Cardiac muscle cell (in vitro differentiated cells and primary cell): ENCODE measurements at places on chromosomes 4 and X. TPM values are rescaled to one million over a fixed set of nuclear protein-coding genes. Genes with fewer than 3 reads are reported as not detected.
A peak's percentile ranks its signal among the peaks of the same experiment; 100 is the strongest.

GRCh38 chr4:24089851-24090534, 200.1 kb upstream of the PPARGC1A start:
- H3K4me3 ChIP-seq, result no peak overlapping the region
- no peak for DNase-seq
- H3K27ac ChIP-seq, result no peak overlapping the region
- no peaks in the 10 kb centered on the region for H3K4me1 ChIP-seq

PACRGL gene
- polyA plus RNA-seq, result 9.5 and 9.8 TPM in 2 replicates

ACOX3 gene
- 19.1 and 31.0 TPM in 2 replicates for polyA plus RNA-seq

DUX4 gene
- polyA plus RNA-seq, result 0.12 TPM in 1 of 2 replicates, not detected in the other

- H3K27me3 ChIP-seq, result no peaks in the 10 kb centered on the region
- peaks cover 4% of the 10 kb centered on the region for H3K4me1 ChIP-seq
- H3K36me3 ChIP-seq, result no peaks in the 10 kb centered on the region
- no peak overlapping the region for H3K4me3 ChIP-seq
- H3K27ac ChIP-seq, result no peak overlapping the region
Measured at GRCh38 chr4:108536577-108536976, 83.8 kb upstream of the RPL34 start.

GRCh38 chr4:121717680-121718237, 21.0 kb upstream of the ANXA5 start:
- H3K27ac ChIP-seq, result no peak overlapping the region
- no peaks in the 10 kb centered on the region for H3K36me3 ChIP-seq
- no peaks in the 10 kb centered on the region for H3K27me3 ChIP-seq
- H3K4me1 ChIP-seq, result no peaks in the 10 kb centered on the region

FAM9B gene
- polyA plus RNA-seq, result not detected in 2 replicates

- H3K27ac ChIP-seq, result no peak overlapping the region
- H3K27me3 ChIP-seq, result no peaks in the 10 kb centered on the region
- DNase-seq, result no peak
- H3K36me3 ChIP-seq, result no peaks in the 10 kb centered on the region
- no peak overlapping the region for H3K4me3 ChIP-seq
Measured at GRCh38 chr4:187069398-187069797, 345.7 kb upstream of the FAT1 start.

DNA sequence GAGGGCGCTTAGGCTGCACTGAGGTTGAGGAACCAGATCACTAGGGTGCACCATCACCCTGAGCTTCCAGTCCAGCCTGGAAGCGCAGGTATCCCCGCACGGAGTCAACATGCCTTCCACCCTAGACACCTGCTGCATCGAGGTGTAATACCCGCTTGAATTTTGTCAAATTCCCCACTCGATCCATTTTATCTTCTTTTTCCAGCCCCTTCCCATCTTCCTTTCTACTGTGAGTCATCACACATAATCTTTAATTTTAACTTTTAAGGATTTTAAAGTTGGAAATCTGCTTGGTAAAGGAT, 821 bp downstream of the PLK4 start:
- peak overlapping the region; percentile 74 for H3K4me3 ChIP-seq
- no peak overlapping the region for H3K27ac ChIP-seq
- H3K27me3 ChIP-seq, result no peaks in the 10 kb centered on the region
- H3K36me3 ChIP-seq, result peaks cover 6% of the 10 kb centered on the region

RASL11B gene
- polyA plus RNA-seq, result 74.1 and 81.0 TPM in 2 replicates

DNA sequence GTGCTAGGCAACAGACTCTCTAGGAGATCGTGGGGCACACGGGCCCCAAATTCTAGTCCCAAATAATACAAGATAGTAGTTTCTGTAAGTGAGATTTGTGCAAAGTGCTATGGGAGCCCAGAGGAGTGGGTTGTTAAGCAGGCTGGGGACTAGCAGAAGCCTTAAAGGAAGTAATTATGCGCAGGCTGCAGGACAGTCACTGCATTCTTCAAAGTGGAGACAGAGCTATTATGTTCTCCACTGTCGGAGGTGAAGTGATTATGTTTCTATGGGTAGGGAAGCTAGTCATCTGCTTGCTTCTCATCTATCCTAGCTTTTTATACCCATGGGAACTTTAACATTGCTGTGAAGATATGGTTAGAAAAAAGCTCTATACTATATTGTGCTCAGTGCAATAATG, 154.2 kb downstream of the CPE start:
- no peaks in the 10 kb centered on the region for H3K4me1 ChIP-seq
- no peaks in the 10 kb centered on the region for H3K36me3 ChIP-seq
- no peaks in the 10 kb centered on the region for H3K27me3 ChIP-seq
- H3K27ac ChIP-seq, result no peak overlapping the region
- no peak overlapping the region for H3K4me3 ChIP-seq

MAGEA4 gene
- polyA plus RNA-seq, result not detected in 2 replicates

SSX3 gene
- polyA plus RNA-seq, result not detected in 2 replicates

- H3K4me3 ChIP-seq, result no peak overlapping the region
- no peaks in the 10 kb centered on the region for H3K36me3 ChIP-seq
- no peaks in the 10 kb centered on the region for H3K27me3 ChIP-seq
Measured at GRCh38 chr4:144967161-144967560, 130.8 kb downstream of the ANAPC10 start.

DNA sequence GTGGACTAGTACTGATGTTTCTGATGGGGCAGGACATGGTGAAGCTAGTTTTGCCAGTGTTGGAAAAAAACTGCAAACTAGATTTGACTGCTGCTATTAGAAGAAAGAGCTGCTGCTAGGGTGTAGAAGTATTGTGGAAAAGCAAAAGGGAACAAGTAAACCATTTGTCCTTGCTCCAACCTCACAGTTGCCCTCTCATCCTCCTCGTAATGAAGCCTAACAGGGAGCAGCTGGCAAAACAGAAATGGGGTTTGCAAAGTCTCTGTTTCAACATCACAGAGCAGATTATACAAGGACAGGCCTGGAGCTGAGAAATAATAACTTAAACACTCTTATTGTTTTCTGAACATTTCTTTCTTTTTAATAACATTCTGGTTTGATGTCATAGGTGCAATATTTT, 346.2 kb downstream of the MAGEB5 start:
- no peaks in the 10 kb centered on the region for H3K27me3 ChIP-seq
- no peak for DNase-seq
- H3K4me1 ChIP-seq, result no peaks in the 10 kb centered on the region
- H3K4me3 ChIP-seq, result no peak overlapping the region

GRCh38 chr4:148079961-148080360, 348.1 kb downstream of the ARHGAP10 start:
- H3K4me3 ChIP-seq, result no peak overlapping the region
- no peaks in the 10 kb centered on the region for H3K4me1 ChIP-seq
- H3K27ac ChIP-seq, result no peak overlapping the region
- no peak for DNase-seq

TRIM61 gene
- 1.4 and 1.6 TPM in 2 replicates for polyA plus RNA-seq

DNA sequence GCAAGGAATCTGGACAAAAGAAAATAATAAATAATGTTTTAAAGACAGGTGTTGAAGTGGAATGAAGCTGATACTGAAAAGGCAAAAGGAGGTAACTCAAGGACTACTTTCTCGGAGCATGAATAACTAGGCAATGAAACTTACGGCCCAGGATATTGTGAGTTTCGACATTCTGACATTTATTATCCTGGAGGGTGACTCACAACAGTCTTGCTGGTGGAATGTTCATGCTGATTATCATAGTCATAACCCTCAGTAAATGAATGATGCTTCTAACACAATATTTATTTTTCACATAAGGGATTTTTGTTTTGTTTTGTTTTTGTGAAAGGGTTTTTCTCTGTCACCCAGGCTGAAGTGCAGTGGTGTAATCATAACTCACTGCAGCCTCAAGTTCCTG, 147.0 kb upstream of the HPGD start:
- peak; percentile 88 for DNase-seq
- no peak overlapping the region for H3K27ac ChIP-seq
- H3K4me3 ChIP-seq, result no peak overlapping the region
- H3K36me3 ChIP-seq, result no peaks in the 10 kb centered on the region

HHIP gene
- 0.34 and 0.99 TPM in 2 replicates for polyA plus RNA-seq

DNA sequence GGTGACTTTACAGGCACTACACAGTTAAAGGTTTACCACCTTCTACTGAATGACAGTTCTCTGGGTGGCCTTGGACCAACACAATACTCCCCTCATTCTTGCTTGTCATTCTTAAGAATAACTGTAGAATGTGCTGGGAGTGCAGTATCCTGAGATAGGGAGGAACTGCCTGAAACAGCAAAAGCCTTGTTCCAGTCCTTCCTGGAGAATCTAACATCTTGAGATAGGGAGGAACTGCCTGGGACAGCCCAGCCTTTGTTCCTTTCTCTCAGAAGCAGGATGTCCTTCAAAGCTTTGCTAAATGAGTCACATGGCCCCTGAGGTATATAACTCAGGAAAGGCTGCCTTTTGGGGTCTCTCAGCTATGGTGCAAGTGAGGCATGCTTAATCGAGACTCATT, 145.7 kb upstream of the MBNL3 start:
- no peak for DNase-seq
- no peaks in the 10 kb centered on the region for H3K4me1 ChIP-seq
- H3K36me3 ChIP-seq, result no peaks in the 10 kb centered on the region
- no peaks in the 10 kb centered on the region for H3K27me3 ChIP-seq
- no peak overlapping the region for H3K27ac ChIP-seq
- H3K4me3 ChIP-seq, result no peak overlapping the region

DNA sequence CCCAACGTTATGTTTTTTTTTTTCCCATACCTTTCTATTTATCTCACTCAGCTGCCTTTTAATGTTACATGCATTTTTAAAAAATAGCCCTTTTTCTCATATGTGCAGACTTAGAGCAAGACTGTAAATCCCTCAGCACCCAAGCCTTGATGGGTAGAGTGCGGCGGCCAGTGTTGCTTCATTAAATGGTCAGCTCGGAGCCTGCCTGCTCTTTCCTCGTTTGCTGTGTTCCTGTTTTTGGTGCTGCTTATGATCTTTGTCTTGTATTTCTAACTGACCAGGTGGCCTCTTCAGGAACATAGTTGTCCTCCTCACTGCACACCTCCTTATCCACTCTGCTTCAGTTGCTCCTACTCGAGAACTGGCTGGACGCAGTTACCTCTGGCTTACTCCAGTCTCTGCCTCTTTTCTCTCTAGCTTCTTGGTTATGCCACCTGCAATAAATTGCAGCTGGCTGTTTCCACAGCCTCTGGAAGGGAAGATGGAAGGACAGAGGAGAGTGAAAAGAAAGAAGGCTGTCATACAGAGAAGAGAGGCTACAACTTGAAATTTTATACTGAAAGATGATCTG, 10.7 kb downstream of the RBPJ start:
- H3K4me1 ChIP-seq, result peaks cover 17% of the 10 kb centered on the region
- H3K36me3 ChIP-seq, result no peaks in the 10 kb centered on the region
- H3K4me3 ChIP-seq, result no peak overlapping the region
- peak overlapping the region; percentile 65 for H3K27ac ChIP-seq
- DNase-seq, result no peak

MAGEA3 gene
- not detected in 2 replicates for polyA plus RNA-seq
